Activated T-cell treated with anti-CD3 and anti-CD28 coated beads, Interleukin-2, amount 50 U/mL, for 72 hours (primary cell): ENCODE measurements at places on chromosomes 4 and X. TPM values are rescaled to one million over a fixed set of nuclear protein-coding genes. Genes with fewer than 3 reads are reported as not detected.

The TEX13D gene
- not detected for total RNA-seq

The TCEAL7 gene
- not detected for total RNA-seq

The CYLC1 gene
- total RNA-seq: not detected

The CENPVL1 gene
- not detected for total RNA-seq

The SYP gene
- 8.7 TPM for total RNA-seq

The CFAP47 gene
- not detected for total RNA-seq

The AGTR2 gene
- not detected for total RNA-seq

The C4orf51 gene
- not detected for total RNA-seq

The AMBN gene
- total RNA-seq: not detected

The FANCB gene
- 15.9 TPM for total RNA-seq

The CXCL3 gene
- total RNA-seq: not detected

The RBM47 gene
- total RNA-seq: 12.0 TPM

The SORCS2 gene
- 0.05 TPM for total RNA-seq

The CHIC1 gene
- 6.0 TPM for total RNA-seq

The LANCL3 gene
- total RNA-seq: 0.07 TPM

The KCND1 gene
- 7.6 TPM for total RNA-seq

The TRIML2 gene
- not detected for total RNA-seq
